Activated CD8-positive, alpha-beta memory T cell treated with anti-CD3 and anti-CD28 coated beads for 24 hours (primary cell): ENCODE measurements at places on chromosomes 2 and 18.
A peak's percentile ranks its signal among the peaks of the same experiment; 100 is the strongest.

DNA sequence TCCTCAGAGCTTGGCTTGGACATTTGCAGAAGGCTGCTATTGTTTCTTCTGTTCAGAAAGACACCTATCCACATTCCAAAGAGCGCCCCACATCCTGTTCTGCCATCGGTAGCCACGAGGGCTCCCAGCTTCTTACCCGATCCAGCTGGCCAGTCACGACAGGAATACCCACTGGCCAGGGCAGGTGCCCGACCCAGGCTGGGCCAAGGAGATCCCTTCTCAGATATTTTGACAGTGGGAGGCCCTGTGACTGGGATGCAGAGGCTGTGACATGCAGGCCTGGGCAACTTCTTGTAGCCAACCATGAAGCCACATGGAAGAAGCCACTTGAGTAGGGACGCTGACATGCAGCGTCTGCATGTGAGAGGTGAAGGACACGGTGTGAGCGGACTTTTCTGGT is 34.5 kb downstream of the KCNIP3 start:
- DNase-seq: no peak

DNA sequence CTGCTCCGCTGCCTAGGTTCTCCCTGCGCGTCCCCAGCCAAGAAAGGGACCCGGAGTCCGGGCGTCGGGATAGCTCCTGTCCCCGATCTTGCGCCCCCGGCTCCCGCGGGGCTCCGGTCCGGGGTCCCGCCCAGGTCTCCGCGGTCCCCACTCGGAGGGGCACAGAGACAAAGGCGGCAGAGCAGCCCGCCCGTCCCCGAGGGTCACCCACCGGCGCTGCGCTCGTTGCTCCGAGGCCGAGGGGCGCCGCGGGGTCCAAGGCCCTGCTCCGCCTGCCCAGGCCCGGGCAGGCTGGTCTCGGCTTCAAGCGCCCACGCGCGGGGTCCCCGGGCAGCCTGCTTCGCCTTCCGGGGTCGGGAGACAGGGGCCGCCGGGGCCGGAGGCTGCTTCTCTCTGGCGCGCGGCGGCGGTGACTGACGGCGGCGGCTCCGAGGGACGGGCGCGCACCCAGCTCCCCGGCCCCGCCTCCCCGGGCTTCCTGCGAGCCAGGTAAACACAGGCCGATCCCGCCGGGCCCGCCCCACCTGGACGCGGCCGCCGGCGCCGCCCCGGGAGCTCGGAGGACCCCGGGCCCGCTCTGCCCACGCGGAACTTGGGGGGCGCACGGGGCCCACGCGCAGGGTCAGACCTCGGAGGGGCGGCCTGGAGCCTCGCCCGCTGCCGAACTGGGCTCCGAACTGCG is at the start of gene MBP:
Gene MBP (minus strand): TSS at position 415 of the 682 bp plus-strand sequence. CDS start 27,522 bp downstream, outside the sequence.
- peak; percentile 88 for DNase-seq

GRCh38 chr18:10322004-10322403 is 132.4 kb upstream of the APCDD1 start:
- no peak for DNase-seq

DNA sequence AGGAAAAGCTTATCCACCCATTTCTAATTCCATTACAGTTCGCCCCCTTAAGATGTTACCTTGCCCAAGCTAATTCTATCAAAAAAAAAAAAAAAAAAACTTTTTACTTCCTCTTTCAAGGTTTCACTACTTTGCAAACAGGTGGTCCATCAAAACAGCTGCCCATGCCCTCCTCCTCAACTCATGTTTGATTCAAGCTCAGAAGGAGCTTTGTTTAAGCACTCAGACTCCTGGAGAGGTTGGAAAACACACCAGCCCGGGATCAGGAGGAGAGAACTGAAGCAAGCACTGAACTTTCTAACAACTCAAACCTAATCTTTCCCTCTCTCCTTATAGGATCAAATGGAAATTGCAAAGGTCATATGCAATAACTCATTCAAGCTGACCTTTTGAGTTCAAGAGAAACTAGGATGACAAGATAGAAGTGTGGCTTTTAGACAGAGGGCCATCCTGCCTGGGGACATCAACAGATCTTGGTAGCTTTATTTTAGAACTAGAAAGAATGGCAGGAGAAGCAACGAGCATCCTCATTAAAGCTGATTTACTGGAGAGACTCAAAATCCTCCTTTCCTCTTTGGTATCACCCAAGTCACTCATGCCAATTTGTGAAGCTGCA is 28.3 kb upstream of the FZD7 start:
- no peak for DNase-seq

- no peak for DNase-seq
Observed at GRCh38 chr2:54519841-54520459, 63.8 kb downstream of the SPTBN1 start.

GRCh38 chr2:169315357-169315756 is 47.0 kb downstream of the LRP2 start:
- DNase-seq: no peak

DNA sequence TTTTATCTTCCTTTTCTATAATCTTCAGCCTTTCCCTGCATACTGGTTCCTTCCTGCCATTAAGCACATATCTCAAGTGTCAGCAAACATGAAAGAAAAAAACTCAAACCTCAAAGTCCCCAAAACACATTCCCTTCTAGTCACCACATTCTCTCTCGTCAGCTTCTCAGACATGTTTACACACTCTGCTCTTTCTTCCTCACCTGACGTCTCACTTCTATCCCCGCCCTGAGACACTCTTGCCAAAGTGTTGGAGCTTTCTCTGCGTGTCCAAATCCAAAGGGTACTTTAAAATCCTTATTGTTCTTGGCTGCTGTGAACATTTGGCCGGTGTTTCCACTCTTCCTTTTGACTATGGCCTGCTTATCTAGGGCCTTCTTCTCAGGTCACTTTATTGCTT is 47.9 kb downstream of the SOX11 start:
- DNase-seq: no peak

GRCh38 chr18:78496079-78496478 is 483.5 kb upstream of the SALL3 start:
- DNase-seq: no peak

DNA sequence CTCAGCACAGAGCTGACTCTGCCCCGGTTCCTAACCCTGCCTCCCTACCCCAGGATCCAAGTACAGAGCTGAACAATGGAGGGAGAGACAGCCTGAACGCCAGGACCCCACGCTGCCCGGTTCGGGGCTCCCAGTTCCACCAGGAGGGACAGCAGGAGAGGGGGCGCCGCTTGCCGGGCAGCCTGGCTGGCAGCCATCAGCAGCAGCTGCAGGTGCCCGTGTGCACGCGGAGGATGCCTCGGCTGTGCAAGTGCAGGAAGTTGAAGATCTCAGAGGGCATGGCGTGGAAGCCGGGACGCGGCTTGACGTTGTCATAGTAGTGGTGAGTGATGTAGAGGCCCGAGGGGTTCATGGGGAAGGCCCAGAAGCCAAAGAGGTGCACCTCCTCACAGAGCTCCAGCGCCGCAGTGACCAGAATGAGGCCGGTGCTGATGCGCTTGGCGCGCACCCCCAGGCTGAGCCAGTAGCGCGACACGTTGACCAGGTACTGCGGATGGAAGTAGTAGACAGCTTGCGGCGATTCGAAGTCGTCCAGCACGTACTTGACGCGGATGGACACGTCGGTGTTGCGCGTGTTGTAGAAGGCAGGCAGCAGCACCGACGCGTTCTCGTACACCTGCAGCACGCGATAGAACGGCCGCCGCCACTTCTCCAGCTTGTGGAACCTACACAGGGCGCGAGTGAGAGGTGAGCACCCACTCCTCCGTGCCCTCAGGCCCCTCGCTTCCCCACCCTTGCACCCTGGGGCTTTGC is 23.0 kb upstream of the LOXHD1 start:
- DNase-seq: no peak

DNA sequence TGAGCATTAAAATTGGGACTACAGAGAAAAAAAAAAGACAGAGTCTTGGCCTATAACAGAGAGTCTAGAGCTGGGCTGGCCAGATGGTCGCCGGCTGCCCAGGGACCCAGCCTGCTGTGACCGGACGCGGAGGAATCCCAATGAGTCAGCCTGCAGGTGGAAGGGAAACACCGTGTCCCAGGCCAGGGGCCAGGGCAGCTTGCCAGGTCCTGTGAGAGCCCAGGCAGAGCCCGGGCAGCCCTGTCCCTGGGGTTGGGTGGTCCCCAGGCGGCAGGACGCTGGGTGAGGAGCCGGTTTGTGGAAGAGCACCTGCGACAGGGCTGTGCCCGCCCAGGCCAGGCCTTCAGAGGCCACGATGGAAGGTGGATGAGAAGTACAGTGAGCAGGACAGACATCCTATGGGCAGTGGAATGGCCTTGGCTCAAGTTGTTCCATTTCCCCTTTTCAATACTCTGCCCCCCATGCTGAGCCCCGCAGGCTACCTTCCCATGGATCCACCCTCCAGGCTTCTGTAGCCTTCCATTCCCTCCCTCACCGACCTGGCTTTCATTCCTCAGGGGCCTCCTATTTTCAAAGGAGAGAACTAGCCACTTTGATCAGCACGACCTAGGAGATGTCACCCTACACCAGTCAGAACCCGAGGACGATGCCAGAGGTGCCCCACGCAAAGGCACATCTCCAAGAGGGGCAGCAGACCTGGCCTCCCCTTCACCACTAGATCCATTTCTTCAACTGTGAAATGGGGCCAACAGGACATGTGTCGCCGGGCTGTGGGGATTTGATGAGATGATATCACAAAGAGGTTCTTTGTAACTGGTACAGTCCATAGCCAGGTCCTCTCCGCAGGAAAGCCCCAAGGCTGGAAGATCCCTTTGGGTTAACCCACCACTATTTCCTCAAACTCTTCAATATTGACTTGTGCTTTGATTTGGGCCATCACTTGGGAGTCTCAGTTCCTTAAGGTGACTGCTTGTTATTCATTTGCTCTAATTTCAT is 87.5 kb downstream of the POLR1A start:
- no peak for DNase-seq

GRCh38 chr18:76432274-76432755 is 62.7 kb downstream of the ZNF516 start:
- DNase-seq: no peak

GRCh38 chr2:177989029-177989885 is 83.3 kb downstream of the PDE11A start:
- no peak for DNase-seq

GRCh38 chr2:20486571-20486970 is 39.7 kb downstream of the RHOB start:
- DNase-seq: no peak

DNA sequence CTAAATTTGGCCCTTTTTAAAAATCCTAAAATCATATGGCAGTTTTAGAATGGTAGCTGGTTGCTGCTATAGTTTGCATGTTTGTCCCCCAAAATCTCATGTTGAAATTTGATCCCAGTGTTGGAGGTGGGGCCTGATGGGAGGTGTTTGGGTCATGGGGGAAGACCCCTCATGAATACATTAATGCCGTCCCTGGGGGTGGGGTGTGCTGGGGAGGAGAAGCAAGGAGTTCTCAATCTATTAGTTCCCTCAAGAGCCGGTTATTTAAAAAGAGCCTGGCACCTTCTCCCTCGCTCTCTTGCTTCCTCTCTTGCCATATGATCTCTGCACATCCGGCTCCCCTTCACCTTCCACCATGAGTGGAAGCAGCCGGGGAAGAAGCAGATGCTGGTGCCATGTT is 20.8 kb downstream of the GPATCH11 start:
- DNase-seq: no peak
